ENCODE measurements at places on chromosomes 11 and 22.

GRCh38 chr11:11537372-11537771 is 84.4 kb downstream of the GALNT18 start:
- no peak for DNase-seq

GRCh38 chr11:8252946-8253345 is 10.7 kb downstream of the LMO1 start:
- no peak for DNase-seq

DNA sequence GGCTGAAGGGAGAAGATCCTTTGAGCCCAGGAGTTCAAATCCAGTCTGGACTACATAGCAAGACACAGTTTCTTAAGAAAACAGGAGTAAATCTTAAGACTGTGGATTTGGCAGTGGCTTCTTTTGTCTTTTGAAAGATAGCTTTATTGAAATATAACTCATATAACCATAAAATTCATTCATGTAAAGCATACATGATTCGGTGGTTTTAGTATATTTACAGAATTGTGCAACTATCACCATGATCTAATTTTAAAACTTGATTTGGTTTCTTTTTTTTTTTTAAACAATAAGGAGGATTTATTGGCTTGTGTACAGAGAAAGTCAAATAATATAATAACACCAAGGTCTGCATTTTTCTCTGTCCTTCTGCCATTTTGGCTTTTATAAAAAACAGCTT is 23.1 kb upstream of the PSMA1 start:
- DNase-seq, result no peak

DNA sequence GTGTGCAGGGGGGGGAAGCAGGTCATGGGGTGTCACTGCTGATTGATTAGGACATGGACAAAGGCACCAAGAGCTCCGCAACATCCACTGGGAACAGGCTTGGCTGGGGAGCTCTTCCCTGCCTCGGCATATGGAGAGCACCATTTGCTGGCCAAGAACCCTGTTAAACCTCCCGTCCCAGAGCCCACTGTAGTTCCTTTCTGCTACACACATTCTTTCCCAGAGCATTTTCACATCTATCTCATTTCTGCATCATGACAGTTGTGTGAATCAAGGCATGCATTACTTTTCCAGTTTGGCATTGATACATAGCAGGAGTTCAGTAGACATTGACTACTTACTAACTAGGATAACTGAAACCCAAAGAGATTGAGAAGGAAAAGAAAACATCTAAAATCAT is 333.4 kb upstream of the B3GAT1 start:
- no peak for DNase-seq

- no peak for DNase-seq
These were observed 4.3 kb upstream of the PLXNB2 start for GRCh38 chr22:50311606-50312351.

Data from fibroblast of skin of right quadriceps (primary cell).